Nasal cavity respiratory epithelium epithelial cell of viscerocranial mucosa (primary cell): ENCODE measurements at places on chromosomes 4 and X. TPM values are rescaled to one million over a fixed set of nuclear protein-coding genes. Genes with fewer than 3 reads are reported as not detected.

OPRPN gene
- total RNA-seq = not detected in 2 replicates

LPAR4 gene
- not detected in 2 replicates for total RNA-seq

PDCL2 gene
- total RNA-seq = 0.07 and 0.34 TPM in 2 replicates

TREX2 gene
- 0.64 and 3.8 TPM in 2 replicates for total RNA-seq
